AG04449 (cell line): ENCODE measurements at places on chromosomes 1 and 21.

DNA sequence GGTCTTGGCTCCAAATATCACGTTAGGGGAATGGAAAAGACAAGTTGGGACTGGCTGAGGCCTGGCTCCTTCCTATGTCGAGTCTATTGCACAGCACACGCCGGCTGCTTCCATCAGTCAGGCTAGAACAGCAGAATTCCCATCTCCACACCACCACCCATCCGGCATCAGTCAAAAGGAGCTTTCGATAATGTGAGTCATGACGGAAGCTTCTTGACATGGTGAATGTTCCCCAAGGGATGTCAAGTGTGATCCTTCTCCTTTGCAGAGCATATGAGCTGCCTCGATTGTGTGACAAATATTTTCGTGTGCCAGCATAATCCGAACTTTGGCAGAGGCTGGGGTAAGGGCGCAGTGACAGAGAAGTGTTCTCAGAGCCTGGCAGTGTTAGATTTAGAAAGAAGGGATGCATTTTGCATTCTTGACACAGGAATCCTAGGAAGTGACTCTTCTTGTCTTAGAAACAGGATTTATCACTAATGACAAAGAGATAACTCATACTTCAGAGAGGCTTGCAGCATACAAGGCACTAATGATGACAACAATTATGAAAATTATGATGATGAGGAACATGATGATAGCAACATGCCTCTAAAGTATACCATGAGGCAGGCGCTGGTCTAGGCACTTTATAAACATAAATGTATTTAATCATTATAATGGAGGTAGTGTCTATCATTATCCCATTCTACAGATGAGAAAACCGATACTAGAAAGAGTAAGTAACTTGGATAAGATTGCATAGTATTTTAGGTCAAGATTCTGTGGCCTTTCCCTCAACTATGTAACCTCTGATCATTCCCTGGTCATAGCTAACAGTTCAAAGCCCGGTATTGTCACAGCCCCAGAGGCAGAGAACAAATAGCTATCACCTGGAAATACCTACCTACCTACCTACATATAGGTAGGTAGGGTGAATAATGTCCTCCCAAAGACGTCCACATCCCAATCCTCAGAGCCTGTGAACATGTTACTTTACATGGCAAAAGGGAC is 135.0 kb downstream of the KCNJ6 start:
- no peak for DNase-seq

GRCh38 chr1:30415171-30415940 is 308.0 kb downstream of the MATN1 start:
- no peak for DNase-seq

- DNase-seq: no peak
Measured at GRCh38 chr1:200432586-200432985, 22.8 kb upstream of the ZNF281 start.

- no peak for DNase-seq
Measured at GRCh38 chr1:236502579-236502971, 21.2 kb upstream of the LGALS8 start.

DNA sequence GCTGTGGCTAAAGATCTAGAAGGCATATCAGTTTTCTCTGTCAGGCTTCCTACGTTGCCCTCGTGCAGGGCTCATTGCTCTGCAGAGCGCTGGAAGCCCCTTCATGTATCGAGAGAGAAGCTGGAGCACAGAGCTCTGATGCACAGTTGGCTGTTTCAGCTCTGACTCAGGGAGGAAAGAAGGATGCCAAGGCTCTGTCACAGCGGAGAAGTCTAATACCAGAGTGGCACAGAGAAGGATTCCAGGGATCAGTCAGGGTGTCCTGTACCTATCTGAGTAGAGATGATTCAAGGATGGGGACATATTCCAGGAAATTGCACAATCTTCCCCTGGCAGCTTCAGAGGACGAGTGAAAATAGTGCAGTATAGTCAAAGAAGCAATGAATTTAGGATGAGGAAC is 179.2 kb upstream of the FMN2 start:
- no peak for DNase-seq

GRCh38 chr1:147847831-147848230 is 54.8 kb upstream of the GJA8 start:
- no peak for DNase-seq

DNA sequence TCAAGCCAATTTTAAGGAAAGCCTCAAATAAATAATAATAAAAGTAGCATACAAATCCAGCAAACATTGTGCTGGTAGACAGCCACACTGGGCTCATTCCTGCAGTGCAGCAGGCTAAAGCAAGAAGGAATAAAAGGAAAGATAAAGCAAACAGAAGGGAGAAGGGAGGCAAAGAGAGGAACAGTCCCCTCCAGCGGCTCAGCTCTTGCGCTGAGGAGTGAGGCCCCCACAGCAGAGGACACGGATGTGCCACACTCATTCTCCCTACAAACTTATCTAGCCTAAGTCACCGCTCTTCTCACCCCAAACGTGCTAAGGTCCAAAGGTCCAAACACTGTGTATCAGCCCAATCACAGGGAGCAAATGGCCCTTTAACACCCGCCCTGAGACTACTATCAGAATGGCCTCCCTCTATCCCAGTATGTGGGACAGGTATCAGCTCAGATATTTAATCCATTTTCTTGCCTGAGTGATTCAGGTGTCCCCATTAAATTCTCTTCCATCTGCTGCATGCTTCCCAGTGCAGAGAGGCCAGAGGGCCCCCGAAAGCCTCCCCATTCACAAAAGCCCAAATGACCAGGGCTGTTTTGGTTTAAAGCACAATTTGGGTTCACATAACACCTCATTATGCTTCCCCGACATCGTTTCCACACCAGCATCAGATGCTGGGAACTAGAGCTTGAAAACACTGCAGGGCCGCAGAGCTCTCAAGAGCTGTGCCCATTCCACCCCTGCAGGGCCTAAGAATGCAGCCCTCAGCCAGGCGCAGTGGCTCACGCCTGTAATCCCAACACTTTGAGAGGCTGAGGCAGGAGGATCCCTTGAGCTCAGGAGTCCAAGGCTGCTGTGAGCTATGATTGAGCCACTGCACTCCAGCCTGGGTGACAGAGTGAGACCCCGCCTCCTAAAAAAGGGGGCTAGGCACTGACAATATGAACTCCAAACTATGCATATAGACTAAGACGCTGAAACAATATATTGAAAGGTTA is 17.8 kb downstream of the CAPZB start:
- no peak for DNase-seq

GRCh38 chr1:150309758-150310508 is 11.4 kb upstream of the PRPF3 start:
- DNase-seq: no peak

GRCh38 chr21:46622226-46622625 is 13.2 kb upstream of the PRMT2 start:
- no peak for DNase-seq

DNA sequence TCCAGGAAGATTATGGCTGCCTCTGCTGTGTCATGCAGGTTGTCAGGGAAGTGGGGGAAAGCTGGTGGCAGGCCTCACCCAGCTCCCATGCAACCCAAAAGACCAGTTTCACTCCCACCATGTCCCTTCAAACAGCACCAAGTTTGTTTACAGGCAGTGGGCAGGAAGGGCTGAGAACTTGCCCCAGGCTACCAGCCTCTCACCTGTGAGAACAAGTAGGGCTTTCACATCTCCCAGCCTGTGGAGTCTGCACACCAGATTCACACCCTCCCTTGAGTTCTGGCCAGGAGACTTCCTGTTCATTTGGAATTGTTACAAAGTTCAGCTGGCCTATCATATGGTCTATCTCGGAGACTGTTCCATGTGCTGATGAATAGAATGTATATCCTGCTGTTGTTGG is 27.8 kb downstream of the RPAP2 start:
- DNase-seq: no peak

DNA sequence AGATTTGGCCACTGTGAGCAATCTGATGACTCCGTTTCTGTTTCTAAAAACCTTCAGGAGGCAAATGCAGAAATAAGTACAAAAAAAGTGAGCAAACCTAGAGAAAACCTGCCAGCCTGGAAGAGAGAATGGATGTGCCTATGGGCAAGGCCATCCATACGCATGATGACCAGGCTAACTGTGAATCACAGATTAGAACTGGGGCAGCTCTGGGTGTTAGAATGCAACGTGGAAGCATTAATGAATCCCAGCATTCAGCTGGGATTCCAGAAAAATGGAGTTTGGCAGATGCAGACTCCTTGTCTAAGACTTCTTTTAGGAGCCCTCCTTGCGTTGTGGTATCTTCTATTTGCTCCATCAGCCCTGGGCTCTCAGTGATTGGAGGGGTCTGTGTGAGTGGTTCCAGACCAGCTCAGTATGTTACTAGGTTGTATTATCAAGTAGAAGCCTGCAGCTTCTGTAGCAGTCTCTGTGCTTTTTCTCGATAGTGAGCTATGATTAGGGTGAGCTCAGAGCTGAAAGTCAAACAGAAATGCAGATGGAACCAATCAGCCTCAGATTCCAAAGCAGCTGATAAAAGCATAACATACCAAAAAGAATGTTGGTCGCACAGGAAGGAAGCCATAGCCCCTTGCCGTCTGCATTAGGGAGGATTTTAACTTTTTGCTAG is 154.0 kb downstream of the PSMG1 start:
- peak; percentile 45 for DNase-seq

DNA sequence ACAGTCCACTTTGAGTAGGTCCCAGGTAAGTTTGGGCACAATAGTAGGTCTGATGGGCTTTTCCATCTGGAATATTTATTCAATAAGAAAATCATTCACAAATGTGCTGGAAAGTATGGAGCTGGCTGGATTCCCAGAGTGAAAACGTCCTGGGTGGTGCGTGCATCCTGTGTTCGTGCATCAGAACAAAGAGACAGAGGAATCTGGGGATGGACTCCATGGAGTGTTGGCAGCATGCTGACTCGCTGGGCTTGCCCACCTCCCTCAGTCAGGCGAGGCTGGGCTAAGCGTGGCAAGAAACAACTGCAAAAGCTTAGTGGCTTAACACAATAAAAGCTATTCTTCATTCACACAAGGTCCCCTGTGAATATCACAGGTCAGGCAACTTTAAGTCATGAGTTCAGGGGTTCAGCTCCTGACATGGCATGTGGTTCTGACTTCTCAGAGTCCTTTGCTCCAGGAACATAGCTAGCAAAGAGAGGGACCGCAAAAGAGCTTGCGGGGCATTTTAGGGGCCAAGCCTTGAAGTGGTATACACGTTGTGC is 151.6 kb upstream of the ZNF644 start:
- DNase-seq: no peak

GRCh38 chr1:55801481-55801880 is 586.3 kb upstream of the USP24 start:
- DNase-seq: no peak

GRCh38 chr1:43269627-43270375 is at the start of gene TMEM125:
TSS of gene TMEM125 (plus strand) at chr1:43269983. CDS start at chr1:43272723, 2,740 bp downstream.
- DNase-seq: no peak

DNA sequence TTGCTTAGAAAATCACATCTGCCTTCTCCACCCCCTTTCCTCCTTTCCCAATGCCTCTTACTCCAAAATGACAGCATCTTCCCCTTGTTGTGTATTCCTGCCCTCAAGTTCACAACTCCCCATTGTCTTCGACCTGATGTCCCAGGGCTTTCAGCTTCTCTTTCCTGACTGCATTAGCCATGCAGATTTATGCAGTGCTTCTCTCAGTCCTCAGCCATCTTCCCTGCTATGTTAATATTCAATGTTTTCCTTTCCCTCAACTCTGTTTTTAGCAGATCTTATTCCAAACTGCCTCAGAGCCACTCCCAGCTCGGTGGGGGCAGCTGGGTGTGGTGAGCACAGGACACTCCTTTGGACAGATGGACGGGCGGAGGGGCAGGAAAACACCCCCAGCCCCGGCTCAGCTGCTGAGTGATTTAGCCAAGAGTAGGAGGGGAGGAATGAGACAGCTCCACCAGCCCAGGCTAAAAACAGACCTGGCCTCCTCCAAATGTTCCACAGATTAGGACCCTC is 71.0 kb downstream of the CD2 start:
- DNase-seq: no peak

DNA sequence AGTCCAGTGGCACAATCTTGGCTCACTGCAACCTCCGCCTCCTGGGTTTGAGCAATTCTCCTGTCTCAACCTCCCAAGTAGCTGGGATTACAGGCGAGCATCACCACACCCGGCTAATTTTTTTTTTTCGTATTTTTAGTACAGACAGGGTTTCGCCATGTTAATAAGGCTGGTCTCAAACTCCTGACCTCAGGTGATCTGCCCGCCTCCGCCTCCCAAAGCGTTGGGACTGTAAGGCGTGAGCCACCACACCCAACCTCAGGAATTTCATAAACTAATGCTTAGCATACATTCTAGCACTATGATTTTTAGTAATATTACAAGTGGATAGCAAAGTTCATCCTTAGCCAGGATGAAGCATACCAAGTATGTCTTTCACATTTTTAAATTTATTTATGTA is 8.7 kb downstream of the DNAJC11 start:
- DNase-seq: no peak

DNA sequence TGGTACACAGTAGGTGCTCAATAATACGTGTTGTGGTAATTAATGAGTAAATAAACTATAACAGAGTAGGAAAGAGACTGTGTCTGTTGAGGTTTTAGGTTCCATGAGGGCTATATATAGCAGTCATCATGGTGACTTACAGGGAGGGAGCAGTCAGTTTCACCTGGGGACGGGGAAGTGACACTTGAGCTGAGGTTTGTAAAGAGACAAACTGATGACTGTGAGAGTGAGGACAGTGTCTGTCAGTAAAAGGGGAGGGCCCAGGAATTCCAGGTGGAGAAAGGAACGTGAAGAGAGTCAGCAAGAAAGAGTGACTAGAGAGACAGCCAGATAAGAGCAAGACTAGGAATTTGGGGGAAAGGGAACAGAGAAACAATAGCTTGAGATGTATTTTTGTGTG is 30.2 kb downstream of the ABCA4 start:
- no peak for DNase-seq

GRCh38 chr1:85568660-85569059 is 11.9 kb upstream of the CCN1 start:
- DNase-seq: no peak

DNA sequence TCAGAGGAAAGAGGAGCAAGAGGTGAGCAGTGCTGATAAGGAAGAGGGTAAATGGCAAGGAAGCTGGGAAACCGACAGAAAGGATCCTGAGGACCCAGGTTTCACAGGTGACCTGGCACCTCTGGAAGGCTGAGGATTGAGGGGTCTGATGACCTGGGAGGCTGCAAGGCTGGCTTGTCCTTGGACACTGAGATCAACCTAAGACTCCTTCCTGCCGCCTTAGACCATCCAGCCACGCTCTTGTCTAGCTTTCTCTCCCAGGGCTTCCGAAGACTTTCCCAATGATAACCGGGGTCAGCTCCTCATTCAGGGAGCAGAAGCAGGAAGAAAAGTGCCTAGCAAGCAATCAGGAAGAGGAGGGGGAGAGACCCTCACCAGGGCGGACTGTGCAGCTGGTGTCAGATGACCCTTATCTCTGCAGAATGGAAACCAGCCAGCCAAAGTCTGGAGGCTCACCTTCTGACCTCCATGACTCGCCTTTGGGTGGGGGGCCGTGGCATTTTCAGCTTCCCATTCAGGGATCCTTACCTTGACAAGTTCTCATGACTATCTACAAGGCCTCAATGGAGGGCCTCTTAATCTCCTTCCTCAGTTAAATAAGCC is 77.7 kb downstream of the CAPZB start:
- no peak for DNase-seq
